ENCODE measurements at places on chromosomes 1 and 21.

- no peak for DNase-seq
Measured at GRCh38 chr1:187157552-187157951, 328.8 kb downstream of the PLA2G4A start.

GRCh38 chr1:198680174-198680875, 41.5 kb downstream of the PTPRC start:
- DNase-seq = no peak

- DNase-seq = no peak
Measured at GRCh38 chr1:172002725-172003345, 161.5 kb downstream of the DNM3 start.

DNA sequence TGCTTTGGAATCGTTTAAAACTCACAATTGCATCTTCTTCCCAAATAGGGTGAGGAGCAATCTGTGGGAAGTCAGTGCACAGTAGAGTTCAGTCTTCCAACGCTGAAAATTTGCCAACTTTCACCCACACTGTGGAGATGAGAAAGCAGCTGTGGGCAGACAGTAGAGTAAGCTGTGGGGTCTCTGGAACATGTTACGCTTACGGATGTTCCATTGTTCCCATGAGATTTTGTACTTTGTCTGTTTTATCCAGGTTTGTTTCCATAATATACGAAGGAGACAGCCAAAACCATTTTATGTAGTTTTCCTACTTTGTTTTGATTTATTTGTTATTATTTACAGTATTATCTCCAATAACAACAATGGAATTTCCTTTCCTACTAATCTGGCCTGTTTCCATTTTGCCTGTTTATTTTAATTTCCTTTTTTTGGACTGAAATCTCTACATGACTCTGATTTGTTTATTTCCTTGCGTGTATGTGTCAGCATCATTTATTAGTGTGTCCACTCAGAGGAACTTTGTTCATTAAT, 65.1 kb upstream of the RGL1 start:
- DNase-seq = no peak

DNA sequence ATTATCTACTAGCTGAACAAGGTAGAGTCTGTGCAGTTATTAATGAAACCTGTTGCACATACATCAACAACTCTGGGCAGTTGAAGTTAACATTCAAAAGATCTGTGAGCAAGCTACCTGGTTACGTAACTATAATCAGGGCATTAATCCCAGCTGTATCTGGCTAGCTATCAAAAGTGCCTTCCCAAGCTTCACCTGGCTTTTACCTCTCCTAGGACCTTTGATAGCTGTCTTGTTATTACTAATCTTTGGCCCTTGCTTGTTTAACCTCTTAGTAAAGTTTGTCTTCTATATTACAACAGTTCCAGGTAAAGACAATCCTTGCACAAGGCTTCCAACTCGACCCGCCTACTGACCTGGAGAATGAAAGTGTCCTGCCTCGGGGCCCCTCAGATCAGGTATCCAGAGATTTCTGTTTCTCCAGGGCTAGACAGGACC, 29.6 kb upstream of the SLC6A9 start:
- DNase-seq = no peak

- DNase-seq = no peak
Measured at GRCh38 chr1:243798726-243799125, 51.3 kb downstream of the AKT3 start.
